ENCODE measurements at places on chromosomes 2 and 18.

DNA sequence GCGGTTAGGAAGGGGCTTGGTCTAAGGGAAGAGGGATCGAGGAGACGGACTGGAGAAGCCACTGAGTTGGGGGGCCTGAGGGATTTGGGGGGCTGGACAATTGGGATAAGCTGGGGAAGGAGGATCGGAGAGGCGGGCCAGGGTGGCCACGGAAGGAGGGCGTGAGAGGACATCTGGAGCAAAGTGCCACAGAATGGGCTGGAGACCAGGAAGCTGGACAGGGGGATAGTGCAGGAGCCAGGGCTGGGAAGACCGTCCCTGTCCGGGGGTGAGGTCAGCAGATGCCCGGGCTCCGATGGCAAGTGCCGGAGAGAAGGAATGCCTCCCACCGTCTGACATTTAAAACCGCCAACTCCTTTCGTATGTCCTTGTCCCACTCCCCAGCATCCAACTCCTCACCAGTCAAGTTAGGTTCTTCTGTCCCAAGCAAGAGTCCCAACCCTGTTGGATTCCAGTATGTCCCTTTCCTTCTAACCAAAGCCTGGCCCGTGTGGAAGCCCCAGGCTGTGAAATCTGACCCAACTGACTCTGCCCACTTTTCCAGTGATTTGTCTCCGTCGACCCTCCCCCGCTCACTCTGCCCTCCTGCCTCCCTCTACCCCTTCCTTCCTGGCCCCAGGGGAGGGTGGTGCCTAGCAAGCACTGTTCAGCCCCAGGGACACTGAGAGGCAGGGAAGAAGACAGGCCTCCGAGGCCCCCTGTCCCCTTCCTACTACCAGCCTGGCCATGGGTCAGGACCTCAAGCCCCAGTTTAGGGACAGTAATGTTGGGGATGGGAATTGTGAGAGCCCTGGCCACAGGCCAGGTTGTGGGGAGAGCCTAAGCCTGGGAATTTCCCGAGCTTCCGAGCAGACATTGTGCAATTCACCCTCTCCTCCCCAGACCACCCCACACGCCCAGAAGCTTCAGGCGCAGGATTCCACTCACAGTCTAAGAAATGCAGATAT lies 31.5 kb upstream of the TMBIM1 start:
- no peak for DNase-seq

DNA sequence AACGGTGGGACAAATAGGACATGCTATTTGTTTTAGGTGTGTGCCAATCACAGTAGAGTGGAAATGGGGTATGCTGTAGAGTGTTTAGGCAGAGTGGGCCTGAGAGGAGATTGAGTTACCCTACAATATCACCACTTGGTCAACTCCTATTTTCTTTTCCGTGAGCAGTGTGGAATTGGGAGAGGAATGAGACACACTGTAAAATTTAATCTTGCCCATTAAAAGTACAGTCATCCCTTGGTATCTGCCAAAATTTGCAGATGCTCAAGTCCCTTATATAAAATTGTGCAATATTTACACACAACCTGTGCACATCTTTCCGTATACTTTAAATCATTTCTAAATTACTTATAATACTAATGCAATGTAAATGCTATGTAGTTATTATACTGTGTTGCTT lies 12.4 kb downstream of the FBXO48 start:
- DNase-seq, result no peak

- DNase-seq, result no peak
These were observed 235.1 kb downstream of the ANKRD36B start for GRCh38 chr2:97354576-97354975.

DNA sequence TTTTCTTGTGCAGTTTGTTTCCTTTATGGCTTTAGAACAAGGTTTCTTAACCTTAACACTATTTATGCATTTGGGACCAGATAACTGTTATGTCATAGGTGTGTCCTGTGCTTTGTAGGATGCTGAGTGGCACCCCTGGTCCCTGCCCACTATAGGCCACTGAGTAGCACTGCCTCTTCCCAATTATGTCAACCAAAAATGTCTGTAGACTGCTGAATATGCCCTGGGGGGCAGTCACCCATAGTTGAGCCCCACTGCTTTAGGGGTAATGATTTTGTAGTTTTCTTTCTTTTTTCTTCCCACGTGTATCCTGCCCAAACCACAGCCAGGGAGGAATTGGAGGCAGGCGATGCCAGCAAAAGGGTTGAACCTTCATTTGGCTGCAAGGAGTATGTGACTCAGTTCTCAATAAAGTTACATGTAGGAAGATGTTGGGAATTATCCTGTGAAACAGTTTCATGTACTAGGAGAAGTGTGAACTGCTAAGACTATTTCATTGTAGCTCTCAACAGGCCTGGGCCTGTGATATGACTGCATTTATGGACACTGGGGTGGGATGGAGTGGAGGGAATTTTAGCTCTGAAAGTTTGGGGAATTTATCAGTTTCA lies 65.7 kb downstream of the FMNL2 start:
- no peak for DNase-seq

- no peak for DNase-seq
These were observed 55.7 kb upstream of the SLC39A10 start for GRCh38 chr2:195601361-195601760.

DNA sequence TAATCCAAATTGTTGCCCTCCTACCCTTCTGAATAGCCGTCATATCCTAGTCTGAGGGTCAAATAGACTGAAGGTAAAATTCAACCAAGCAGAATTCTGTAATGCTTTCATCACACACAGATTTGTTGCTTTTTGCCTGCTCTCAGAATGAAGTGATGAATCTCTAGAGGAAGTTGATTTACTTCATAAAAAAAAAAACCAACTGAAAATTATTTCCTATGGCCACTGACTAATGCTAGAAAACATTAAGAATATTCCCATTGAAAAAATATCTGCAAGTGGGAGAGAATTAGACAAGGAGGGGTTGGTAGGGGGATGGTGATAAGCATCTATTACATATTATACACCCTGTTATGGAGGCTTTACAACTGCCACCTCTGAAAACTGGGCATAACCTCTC lies 2.3 kb upstream of the IL1RL2 start:
- no peak for DNase-seq

DNA sequence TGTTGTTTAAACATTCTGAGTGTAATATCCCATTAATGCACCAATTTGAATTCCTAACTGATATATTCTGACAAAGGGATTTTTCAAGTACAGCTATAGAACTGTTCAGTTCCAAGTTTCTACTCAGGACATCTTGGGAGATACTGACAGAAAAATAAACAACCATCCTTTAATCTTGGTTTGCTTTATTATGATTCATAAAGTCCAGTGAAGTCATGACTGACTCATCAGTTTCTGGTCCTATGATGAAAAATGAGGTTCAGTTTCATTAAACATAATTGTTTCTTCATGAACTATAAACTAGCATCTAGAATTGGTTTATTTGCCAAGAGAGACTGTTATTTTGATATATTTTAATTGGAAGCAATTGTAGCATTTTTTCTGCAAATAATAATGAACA lies 896.2 kb downstream of the CCDC85A start:
- DNase-seq, result no peak

DNA sequence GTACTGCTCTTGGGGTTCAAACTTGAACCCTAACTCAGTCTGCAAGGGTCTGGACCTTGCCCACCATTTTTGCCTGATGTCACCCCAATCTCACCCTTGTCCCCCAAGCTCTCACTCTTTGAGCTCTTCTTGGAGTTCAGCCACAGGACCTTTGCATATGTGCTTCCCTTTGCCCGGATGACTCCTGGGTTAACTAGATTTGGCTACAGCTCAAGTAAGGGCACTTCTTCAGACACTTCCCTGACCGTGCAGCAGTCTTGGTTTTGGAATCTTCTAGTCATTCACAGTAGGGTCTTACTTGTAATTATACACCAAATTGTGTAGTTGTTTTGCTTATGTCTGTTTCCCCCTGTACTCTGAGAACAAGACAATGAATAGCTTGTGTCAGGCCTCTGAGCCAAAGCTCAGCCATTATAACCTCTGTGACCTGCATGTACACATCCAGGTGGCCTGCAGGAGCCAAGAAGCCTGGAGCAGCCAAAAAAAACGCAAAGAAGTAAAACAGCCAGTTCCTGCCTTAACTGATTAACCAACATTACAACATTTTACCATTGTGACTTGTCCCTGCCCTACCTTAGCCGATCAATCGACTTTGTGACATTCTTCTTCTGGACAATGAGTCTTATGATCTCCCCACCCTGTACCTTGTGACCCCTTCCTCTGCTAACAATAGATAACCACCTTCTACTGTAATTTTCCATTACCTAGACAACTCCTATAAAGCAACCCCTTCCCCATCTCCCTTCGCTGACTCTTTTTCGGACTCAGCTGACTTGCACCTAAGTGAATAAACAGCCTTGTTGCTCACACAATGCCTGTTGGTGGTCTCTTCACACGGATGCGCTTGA lies 1.0 kb upstream of the MOGAT1 start:
- no peak for DNase-seq

GRCh38 chr2:226434702-226435101 lies 364.9 kb downstream of the IRS1 start:
- no peak for DNase-seq

- no peak for DNase-seq
These were observed 58.3 kb downstream of the MTCL1 start for GRCh38 chr18:8763611-8764010.

DNA sequence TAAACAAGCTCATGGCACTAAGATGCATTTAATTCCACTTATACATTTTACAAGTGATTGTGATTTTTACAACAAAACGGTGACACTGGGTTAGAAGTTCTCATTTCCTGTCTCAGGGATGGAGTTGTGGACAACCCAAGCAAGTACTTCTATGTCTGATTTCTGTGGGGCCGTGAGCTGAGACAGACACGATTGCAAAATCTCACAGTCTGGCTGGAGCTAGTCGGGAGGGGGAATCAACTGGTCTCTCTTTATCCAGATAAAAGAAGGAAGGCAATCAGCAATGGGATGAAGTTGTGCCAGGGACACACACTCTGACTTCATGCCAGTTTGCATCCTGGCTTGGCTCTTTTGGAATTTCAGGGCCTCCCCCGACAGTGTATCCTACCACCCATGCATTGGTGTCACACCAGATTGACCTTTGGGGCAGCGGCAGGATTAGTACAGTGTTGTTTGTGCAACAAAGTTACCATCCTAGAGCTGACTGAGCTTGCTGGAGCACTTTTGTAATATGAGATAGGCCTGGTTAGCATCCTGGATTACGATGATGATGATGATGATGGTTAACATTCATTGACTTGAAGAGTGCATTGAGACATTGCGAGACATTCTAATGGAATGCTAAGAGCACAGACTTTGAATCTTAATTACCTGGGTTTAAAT lies 98.8 kb downstream of the CTAGE1 start:
- no peak for DNase-seq

DNA sequence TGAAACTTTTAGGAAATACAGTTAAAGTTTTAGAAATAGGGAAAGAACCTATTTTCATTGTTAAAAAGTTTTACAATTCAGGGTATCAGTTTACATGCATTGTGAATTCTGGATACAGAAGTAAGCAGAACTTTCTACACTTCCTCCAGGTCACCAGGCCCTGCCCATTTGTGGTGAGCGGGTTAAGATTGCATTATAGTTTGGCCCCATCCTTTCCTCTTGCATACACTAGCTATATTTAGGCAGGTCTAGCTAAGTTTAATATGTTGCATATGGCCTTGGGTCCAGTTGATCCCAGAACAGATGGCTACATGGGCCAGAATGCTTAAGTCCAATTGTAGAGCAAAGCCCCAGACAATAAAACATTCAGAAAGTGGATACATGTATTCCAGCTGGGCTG lies 4.8 kb downstream of the VWA3B start:
- no peak for DNase-seq

DNA sequence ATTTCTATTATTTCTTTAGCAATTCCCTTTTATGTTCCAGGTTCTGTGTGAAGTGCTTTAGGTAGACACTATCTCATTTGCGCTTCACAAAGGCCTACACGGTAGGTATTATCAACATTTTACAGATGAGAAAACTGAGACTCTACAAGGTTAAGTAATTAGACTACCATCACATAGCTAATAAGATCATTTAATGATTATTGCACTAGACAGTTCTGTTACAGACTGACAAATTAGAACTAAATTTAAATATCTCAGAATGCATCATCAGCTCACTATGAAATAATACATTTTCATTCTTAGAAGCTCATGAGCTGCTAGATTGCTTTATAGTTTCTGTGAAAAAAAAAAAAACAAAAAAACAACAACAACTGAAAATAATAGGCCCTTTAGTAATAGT lies 37.9 kb downstream of the DARS1 start:
- DNase-seq, result no peak

- DNase-seq, result no peak
These were observed 1089.3 kb downstream of the SUCLG1 start for GRCh38 chr2:83369601-83370418.

DNA sequence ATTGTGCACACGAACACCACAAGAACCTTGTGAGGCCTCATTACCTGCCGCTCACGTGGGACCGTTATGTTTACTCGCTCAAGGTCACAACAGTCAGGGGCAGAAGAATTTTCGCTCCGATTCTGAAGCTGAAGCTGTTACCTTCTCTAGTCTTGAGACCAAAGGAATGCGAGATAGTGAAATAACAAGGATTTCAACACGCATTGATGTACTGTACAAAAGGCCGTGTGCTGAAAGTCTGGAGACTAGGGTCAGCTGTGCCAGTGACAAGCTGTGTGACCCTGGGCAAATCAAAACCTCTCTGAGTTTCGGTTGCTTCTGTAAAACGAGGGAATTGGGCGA lies 583 bp downstream of the NEMP2 start:
- DNase-seq, result no peak

DNA sequence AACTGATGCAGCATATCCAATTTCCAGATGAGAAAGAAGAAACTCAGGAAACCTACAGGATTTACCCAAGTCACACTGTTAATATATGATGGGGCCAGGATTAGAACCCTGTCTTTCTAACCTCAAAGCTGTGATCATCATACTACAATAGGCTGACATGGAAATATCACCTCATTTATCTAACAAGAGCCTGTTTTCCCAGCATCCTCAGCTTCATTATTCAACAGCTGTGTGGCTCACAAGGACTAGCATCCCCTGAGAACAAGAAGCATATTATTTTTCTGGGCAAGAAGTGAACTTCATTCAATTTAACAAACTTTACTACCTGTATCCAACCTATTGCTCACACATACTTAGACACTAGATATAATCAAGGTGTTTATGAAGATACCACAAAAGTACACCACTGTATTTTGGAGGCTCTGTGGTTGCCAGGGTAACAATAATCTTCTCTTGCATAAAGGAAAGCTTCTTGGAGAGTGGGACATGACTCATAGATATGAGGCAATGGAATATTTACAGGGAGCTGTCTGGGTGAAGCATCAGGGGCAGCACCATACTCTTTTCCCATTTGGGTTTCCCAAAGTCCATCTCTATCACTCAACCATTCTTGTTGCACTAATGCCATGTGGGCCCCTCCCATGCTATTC lies 218.2 kb downstream of the RAD51AP2 start:
- no peak for DNase-seq

GRCh38 chr18:12393510-12393909 lies 14.2 kb upstream of the PRELID3A start:
- no peak for DNase-seq

- no peak for DNase-seq
These were observed 49.9 kb downstream of the LPIN2 start for GRCh38 chr18:2963048-2963447.

GRCh38 chr2:46072101-46072820 lies 224.9 kb upstream of the EPAS1 start:
- no peak for DNase-seq

All from NCI-H446 treated with DMSO at 0.1 percent for 48 hours (cell line).